ENCODE measurements at places on chromosomes 11 and 22. TPM values are rescaled to one million over a fixed set of nuclear protein-coding genes. Genes with fewer than 3 reads are reported as not detected.

The FAM227A gene
- total RNA-seq = 0.71 TPM

The PRODH gene
- 0.89 TPM for total RNA-seq

The MAPK8IP2 gene
- total RNA-seq = 2.2 TPM

The RFPL1 gene
- total RNA-seq = not detected

The FDXACB1 gene
- 1.6 TPM for total RNA-seq

The DRG1 gene
- total RNA-seq = 75.2 TPM

The WNT7B gene
- 135 TPM for total RNA-seq

The RFPL3 gene
- total RNA-seq = not detected

The OR51E2 gene
- total RNA-seq = not detected

The MPZL2 gene
- not detected for total RNA-seq

The C11orf42 gene
- total RNA-seq = not detected

The ABCC8 gene
- total RNA-seq = 1.6 TPM

The TYR gene
- not detected for total RNA-seq

The PRR33 gene
- not detected for total RNA-seq

The SBF1 gene
- 26.5 TPM for total RNA-seq

The YPEL1 gene
- total RNA-seq = 0.18 TPM

The POTEH gene
- not detected for total RNA-seq

The NUMA1 gene
- total RNA-seq = 73.1 TPM

The OPCML gene
- not detected for total RNA-seq

The TPH1 gene
- total RNA-seq = 0.14 TPM

The MRGPRE gene
- 0.17 TPM for total RNA-seq

Data from A549 treated with RU486 at 1 μM for 4 hours (cell line).